T47D (cell line): ENCODE measurements at places on chromosomes 1 and 21.

DNA sequence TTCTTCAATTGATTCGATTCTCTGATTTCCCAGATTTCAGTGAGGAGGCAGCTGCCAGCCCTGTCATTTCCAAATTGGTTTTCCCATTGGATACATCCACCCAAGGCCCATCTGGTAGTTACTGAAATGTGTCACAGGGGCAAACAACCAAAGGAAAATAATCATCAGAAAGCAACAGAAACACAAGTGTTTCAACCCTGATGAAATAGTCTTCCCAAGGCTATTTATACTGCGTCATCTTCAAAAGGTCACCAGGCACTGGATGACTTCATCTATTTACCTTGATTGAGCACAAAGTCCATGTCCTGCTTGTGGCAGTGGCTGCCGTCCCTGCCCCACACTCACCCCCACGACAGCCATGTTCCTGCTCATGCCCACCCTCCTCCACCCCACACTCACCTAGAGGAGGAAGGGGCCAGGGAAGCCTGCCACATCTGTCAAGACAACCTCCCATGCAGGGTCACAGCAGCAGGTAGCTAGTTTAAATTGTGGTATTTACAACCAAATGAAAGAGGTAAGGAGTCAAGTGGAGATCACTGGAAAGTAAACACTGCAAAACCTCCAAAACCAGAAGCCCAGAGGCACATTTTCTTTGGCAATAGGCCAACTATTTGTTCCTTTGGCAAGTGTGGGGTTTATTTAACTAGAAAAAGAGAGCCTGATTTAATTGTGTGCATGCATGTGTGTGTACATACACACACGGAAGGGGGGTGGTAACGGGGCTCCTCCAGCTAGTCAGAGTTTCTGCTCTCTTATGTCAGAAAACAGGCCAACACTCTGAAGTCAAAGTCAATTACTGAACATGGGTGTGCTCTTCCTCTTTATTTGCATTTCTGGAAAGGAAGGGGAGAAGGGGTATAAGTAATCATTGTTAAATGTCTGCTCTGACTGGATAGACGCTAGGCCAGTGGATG is 49.5 kb upstream of the RAB4A start:
- no peak for DNase-seq

- DNase-seq, result peak; percentile 69
Observed at GRCh38 chr1:229342656-229343569, at the start of gene CCSAP. CCSAP (minus strand) TSS chr1:229343047; CDS start chr1:229342465, 582 bp downstream.

GRCh38 chr1:167587872-167588271 is 34.3 kb upstream of the CREG1 start:
- DNase-seq, result no peak

- no peak for DNase-seq
Observed at GRCh38 chr1:19514391-19514831, 29.1 kb upstream of the CAPZB start.

- peak; percentile 85 for DNase-seq
Observed at GRCh38 chr1:201348211-201348566, 29.3 kb downstream of the TNNT2 start.

GRCh38 chr21:25608044-25608737 is 910 bp upstream of the MRPL39 start:
- peak; percentile 89 for DNase-seq

DNA sequence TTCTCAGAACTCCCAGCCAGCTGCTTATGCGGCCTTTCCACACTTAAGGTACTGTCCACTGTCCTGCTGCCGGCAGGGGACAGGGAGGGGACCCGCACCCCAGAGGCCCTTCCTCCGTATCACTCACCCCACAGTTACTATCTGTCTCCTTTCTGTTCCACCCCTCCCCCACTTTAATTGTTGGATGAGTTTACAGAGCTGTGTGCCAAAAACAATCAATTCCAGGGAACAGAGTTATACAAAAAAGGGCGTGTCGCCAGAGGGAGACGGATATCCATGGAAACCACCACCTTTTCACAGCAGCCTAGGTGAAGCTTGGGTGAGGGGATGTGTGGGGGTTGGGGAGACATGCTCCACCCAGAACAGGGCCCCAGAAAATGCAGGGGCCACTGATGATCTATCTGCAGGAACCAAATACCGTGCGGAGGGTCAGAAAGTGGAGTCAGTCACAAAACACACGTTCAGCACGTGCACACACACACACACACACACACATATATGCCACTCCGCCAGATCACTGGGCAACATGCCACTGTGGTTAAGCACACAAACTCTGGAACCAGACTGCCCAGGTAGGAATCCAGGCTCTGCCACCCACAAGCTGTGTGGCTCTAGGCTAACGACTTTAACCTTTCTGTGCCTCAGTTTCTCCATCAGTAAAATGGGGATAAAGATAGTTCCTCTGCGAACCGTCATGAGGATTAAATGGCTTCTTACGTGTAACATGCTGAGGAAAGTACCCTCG is 30.5 kb downstream of the CASZ1 start:
- DNase-seq, result peak; percentile 68

GRCh38 chr1:52792036-52792435 is 50.5 kb upstream of the ZYG11A start:
- no peak for DNase-seq

DNA sequence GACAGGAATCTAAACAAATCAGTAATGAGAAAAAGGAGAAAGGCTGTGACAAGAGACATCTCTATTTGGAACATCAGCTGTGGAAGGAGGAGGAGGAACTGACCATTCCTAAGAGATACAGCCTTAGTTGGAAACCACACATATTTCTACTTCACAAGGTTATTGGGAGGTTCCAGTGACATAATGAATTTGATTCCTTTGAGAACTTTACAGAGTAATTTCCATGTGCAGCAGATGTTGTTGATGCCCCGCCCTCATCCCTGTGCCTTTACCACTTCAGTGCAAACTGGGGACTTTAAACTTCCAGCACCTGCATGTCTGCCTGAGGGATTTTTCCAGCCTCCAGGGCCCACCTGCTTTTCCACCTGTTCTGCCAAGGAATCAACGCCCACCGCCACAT is 9.3 kb upstream of the ST6GALNAC5 start:
- DNase-seq, result no peak

DNA sequence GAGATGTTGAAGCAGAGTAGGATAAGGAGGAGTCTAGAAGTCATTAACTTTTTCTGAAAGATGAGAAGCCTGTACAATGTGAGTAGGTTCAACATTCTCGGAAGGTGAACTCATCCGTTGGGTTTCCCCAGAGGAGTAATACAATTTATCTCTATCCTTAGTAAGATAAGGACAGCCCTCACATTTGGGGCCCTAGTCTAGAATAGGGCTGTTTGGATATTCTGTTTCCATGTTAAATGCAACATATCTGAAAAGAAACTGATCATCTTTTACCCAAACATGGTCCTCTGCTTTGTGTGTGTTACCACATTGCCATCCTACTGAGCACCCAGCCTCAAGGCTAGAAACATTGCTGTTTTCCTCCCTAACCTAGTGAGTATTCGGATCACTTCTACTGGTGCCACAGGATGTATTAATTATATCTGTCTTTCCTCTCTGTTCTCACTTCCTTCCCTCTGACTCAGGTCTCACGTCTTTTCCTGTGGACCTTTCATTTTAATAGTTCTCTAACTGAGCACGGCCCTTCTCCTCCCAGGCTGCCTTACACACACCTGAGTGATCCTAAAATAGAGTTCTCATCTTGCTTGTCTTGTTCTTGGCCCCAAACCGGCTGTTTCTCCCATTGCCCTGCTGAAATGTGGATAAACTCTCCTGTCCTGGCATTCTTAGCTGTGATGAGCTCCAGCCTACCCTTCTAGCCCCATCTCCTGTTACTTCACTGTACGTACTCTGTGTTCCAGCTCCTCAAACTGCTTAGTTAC is 91.7 kb downstream of the CDC14A start:
- DNase-seq, result no peak

DNA sequence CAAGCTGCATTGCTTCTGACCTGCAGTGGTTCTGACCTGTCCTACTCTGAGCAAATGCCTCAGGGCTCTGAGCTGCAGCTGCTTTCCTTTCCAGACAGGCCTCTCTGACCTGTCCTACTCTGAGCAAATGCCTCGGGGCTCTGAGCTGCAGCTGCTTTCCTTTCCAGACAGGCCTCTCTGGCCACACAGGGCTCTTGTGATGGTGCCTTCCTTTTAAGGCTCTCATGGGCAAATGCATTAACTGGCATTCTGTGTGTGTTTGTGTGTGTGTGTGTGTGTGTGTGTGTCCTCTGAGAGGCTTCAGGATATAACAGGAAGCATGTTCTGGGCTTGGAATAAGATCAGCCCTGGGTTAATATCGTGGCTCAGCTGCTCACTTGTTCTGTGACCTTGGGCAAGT is 131.3 kb downstream of the NTPCR start:
- no peak for DNase-seq

DNA sequence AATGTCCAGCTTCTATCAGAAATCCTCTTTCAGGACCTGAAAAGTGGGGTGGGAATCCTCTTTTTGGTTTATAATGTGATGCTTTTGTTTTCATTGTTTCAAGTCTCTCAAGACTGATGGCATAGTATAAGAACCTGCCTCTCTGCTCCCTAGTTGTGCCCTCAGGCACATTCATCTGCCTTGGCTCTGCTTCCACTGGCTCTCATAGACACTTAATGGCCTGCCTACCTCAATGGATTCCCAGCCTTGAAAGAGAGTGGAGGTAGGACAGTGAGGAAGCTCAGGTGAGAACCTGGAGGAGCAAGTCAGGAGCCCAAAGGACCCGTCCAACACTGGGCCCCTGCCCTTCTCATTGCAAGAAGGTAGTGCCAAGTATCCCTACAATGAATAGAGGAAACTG is 4.8 kb downstream of the TTLL7 start:
- DNase-seq, result peak; percentile 49

DNA sequence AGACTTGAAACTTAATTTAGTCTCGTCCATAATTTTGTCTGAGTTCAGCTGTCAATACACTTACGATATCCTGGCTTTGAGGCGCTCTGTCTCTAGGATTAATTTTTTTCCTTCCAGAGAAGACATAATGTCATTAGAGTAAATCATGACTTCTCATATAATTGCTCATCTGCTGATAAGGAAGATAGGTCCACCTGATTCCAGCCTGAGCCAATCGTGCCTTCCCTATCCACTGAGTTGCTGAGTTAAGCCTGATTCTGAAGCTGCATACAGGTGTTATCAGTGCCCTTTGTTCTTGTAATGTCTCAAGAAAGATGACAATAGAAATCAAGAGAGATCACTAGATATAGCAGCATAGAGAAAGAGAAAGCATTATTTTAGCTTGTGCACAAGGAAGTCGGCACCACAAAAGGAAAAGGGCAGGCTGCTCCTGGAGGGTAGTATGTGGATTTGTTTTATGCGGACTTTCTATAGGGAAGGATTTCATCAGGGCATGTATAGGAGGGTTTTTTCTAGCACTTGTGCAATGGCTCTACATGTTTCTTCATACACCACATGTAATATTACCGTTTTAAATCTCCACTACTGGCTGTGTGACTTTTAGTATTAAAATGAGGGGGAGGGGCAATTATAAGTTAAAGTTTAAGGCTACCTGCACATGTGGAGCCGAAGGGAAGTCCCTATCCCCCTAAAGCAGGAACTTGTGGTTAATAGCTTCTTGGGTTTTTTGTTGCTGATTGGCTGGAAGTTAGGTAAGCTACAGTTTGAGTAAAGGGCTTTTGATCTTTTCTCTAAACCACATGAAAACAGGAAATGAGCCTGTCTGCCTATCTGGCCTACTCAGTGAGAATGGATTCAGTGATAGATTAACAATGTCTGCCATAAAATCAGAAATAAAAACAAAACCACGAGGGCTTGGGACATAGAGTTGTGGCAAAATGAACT is 133.4 kb downstream of the PLPPR5 start:
- no peak for DNase-seq

DNA sequence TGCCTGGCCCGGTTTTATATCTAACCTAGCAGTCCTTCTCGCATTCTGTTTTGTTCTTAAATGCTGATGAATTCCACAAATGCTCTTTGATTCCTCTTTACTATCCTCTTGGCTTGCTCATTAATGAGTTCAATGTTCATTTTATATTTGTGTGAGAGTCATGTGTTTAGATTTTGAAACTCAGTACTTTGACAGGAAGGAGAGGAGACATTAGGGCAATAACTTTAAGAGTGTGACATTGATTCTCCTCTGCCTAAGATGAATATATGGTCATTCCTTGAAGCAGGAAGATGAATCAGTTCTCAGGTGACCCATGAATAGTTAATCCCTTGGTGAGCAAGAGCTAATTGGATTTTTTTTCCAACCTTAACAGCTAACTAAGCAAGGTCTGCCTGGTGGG is 84.1 kb downstream of the MRPS6 start:
- DNase-seq, result no peak

GRCh38 chr1:5478156-5478695 is 514.0 kb downstream of the NPHP4 start:
- no peak for DNase-seq

GRCh38 chr1:38474738-38475623 is 384.6 kb downstream of the RRAGC start:
- no peak for DNase-seq

GRCh38 chr1:221444346-221444745 is 297.5 kb downstream of the DUSP10 start:
- no peak for DNase-seq
